ENCODE measurements at places on chromosomes 6 and 20.

GRCh38 chr6:8277769-8278168 lies 157.6 kb downstream of the SLC35B3 start:
- no peak for DNase-seq

- DNase-seq: no peak
These were observed 42.0 kb downstream of the PGM3 start for GRCh38 chr6:83151114-83151513.

GRCh38 chr20:38128691-38129090 lies 36.4 kb downstream of the TGM2 start:
- DNase-seq: peak; percentile 6

DNA sequence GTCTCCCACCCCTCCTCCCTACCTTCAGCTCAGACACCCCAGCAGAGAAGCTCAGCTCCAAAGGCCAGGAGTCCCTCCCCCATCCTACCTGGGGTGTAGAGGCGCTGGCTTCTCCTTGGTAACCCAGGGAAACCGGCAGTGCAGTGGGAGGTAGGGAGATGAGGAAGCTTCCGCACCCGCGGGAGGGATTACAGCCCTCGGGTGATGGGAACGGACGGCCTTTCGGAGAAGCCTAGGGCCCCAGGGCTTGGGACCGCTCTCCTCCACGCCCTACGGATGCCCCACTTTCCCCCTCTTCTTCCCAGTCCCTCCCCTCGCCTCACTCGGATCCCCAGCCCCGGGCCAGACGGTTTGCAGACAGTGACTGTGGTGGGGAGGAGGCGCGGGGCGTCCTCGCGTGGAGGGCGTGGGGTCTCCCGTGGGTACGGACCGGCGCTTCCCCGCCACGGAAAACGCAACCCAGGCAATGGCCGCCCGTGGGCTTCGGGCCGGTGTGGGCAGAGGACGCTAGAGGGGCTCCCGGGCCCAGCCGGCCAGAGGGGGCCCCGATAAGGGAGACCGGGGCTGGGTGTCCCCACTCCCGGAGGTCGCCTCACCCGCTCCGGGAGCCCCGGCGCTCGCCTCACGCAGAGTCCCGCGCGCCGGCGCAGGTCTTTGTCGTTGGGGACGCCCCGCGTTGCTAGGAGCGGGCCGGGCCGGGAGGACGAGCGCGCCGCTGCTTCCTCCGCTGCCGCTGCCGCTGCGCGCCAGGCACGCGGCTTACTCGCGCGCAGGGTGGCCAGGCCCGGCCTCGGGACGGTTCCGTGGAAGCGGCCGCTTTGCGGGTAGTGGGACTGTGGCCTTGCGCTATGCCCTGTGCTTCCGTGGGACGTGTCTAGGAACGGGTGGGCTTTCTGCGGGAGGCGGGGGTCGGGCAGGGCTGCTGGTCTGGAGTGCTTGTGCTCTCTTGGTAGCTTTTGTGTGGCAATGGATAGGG lies 15.8 kb downstream of the AARS2 start:
- DNase-seq: peak; percentile 80

GRCh38 chr6:37024656-37025337 lies 19.3 kb downstream of the FGD2 start:
- DNase-seq: peak; percentile 82

DNA sequence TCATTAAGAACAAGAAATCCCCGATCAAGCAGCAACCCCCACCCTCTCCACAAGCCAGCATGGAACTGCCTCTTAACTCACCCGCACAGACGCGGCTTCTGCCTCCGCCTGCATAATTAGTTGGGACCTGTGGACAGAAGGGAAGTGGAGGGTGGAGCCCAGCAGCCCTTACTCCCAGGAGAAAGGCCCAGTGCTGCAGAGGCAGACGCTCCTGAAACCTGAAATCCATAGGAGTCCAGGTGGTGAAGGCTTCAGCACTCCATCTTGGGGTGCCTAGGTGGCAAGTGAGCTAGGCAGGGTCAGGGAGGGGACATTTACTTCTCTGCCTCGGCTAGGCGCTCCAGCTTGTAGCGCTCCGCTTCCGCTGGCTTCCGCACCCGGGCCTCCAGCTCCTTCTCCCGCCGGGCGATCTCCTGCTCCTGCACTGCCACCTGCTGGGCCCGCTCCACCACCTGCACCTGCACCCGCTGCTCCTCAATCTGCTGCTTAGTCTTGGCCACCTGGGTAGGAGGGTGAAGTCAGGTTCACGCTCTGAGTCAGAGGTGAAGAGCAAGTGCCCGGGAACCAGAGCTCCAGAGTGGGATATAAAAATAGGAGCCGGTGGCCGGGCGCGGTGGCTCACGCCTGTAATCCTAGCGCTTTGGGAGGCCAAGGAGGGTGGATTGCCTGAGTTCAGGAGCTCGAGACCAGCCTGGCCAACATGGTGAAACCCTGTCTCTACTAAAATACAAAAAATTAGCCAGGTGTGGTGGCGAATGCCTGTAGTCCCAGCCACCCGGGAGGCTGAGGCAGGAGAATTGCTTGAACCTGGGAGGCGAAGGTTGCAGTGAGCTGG lies 10.7 kb downstream of the TUBB start:
- peak; percentile 95 for DNase-seq

DNA sequence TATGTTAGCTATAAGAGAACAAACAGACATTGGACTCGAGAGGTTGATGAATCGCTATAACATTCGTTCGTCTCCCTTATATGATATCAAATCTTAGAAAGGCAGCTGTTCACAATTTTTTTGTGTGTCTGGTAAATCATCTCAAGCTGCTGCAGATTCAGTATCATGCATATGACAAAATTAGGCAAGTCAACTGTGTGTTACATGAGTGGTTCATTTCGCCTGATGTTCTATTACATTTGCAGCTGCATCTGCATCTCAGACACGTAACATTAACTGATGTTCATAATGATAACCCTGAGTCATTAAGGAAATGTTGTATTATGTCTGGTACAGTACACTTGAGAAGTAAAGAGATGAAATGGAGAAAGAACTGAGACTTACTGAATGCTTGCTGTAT lies 92.1 kb downstream of the NKAIN2 start:
- no peak for DNase-seq

DNA sequence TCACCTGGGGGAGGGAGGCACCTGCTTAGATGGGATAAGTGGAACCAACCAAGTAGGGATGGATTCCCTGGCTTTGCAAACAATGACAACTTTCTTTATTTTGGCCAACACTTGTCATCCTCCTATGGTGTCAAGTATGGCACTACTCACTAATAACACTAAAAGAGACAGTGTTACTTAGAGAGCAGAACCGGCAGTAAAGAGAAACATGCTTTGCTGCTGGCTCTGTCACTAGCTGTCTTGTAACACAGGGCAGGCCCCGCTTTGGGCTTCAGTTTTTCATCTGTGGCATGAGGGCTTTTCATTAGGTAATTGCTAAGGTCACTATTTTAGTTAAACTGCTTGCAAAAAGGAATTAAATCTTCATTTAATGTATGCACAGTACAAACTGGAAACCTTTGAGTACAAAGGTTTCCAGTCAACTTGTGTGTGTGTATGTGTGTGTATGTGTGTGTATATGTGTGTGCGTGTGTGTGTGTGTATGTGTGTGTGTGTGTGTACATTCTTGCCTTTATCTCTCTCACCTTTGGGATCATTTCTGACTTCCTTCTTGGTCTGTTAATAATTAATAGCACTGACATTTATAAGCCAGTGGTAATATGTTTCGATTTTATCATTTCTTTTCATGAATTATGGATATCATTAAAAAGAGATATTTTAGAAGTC lies 64.7 kb downstream of the BTBD3 start:
- no peak for DNase-seq

DNA sequence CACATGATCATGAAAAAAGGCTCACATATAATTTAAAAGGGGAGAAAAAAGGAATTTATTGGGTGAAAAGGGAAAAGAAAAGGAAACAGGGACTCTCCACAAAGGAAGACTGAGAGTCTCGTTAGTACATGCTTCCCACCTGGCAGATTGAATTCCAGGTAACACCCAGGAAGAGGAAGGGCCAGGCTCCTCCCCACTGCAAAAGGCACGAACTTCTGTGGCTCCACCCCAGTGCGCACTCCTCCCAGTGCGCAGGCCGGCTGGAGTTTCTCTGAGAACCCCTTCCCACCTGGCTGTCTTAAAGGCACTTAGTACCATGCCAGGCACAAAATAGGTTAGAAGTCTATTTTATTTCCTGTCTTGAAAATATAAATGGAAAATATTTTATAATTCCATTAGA lies 129.8 kb downstream of the COL12A1 start:
- no peak for DNase-seq

DNA sequence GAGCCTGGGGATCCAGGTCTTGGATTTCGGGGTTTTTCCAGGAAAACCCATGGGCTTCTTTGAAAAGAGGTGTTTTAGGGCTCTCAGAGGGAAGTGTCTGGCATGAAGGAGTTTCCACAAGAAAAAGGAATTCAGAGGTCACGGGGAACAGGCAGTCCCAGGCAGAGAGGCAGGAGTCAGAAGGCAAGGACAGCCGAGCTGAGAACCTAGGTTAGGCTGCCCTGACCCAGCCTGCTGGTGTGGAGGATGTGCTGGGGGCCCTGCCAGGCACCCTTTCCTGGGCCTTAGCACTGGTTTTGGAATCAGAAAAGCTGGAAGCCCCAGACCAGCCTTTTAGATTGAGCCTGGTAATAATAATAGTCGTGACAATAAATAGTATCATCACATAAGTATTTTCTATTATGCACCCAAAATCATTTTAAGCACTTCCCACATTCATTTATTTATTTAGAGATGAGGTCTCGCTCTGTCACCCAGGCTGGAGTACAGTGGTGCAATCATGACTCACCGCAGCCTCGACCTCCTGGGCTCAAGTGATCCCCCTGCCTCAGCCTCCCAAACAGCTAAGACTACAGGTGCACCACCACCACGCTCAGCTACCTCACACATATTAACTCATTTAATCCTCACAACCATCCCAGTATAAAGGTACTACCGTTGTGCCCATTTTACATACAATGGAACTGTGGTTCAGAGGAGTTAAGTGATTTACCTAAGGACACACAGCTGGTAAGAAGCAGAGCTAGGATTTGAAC lies 19.9 kb downstream of the TGM2 start:
- DNase-seq: no peak

DNA sequence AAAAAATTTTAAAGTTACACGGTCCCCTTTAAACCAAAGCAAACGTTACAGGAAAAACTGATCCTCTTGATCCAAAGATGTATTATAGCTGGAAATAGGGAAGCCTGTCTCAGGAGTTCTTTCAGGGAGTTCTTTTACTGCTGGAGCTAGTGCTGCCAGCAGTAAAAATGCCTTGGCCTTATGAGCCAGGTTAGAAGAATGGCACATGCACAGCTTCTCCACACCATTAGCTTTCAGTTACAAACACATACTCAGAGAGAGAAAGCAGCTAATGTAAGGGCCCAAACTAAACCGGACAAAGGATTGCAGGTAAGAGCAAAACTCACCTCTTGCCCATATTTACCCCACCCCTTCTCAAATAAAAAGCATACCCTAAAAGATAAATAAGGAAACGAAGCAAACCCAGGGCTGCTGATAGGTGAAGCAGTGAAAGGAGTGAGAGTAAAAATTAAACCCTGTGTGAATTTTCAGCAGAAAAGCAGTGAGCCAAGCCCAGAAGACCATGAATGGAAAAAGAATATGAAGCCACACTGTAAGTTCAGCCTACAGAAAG lies 19.0 kb downstream of the TBC1D20 start:
- DNase-seq: no peak

DNA sequence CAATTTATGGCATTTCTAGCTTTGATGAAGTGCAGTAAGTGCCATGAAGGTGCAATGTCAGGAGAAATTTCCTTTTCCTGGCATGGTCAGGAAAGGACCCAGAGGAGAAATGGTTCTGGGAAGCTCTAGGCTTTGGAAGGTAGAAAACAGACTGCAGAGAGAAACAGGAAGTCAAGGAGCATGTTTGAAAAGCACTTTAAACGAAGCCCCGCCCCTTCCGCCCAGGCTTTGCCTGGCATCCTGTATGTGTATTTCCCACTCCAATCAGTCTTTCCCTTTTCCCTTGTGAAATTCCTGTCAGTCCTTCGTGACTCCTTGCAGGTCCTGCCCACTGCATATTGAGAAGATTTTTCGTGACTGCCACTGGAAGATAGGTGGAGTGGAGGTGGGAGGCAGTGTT lies 320.9 kb upstream of the SASH1 start:
- no peak for DNase-seq

DNA sequence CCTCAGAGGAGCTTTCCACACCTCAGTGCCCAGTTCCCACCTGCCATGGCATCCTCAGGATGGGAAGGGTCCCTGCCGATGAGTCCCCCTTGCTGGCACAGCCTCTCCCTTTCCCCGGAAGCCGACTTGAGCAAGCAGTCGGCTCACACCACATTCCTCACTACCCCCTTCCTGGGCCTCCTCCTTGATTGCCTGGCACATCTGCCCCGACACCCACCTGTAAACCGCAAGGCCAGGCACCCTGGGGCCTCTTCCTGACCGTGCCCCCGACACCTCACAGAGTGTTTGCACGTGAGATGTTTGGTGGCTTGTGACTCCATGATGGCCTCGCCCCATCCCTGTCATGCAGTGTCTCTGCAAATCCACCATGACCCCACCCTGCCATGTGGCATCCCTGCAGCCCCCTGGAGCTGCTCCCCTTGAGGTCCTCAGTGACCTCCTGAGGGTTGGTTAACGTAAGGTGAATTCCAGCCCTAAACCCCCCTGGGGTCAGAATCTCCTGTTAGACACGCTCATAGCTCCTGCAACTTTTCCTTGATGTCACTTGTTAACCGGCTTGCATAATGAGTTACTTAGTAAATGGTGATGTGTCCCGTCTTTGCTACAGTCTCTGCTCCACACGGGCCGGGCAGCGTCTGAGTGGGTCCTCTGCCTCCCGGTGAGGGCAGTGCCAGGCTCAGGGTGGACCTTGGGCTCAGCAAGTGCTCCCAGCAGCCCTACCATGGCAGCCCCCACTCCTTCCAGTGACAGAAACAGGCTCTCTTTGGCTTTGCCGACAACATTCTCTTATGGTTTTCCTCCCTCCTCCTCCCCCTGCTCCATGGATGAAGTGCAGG lies 115.9 kb upstream of the FRMD1 start:
- DNase-seq: no peak

- DNase-seq: no peak
These were observed 81.5 kb downstream of the CEBPB start for GRCh38 chr20:50272030-50272723.

GRCh38 chr6:786946-787763 lies 94.2 kb upstream of the EXOC2 start:
- DNase-seq: no peak
